Stimulated activated CD8-positive, alpha-beta memory T cell treated with anti-CD3 and anti-CD28 coated beads, Interleukin-4, amount 100 ng/mL, for 1 hour (primary cell): ENCODE measurements at places on chromosomes 2 and 18.

DNA sequence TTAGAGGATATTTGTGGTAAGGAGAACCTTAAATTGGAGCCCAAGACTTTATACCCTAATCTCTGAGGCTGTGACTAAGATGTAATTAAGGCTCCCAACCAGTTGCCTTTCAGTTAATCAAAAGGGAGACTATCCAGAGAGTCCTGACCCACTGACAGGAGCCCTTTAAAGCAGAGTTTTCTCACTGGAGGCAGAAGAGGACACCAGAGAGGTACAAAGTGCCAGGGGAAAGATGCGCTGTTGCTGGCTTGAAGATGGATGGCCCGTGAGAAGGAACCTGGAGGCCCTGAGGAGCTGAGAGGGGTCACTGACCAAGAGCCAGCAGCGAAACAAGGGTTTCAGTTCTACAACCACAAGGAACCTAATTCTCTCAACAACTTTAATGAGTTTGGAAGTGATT lies 137.3 kb downstream of the TMEM131 start:
- DNase-seq: no peak

DNA sequence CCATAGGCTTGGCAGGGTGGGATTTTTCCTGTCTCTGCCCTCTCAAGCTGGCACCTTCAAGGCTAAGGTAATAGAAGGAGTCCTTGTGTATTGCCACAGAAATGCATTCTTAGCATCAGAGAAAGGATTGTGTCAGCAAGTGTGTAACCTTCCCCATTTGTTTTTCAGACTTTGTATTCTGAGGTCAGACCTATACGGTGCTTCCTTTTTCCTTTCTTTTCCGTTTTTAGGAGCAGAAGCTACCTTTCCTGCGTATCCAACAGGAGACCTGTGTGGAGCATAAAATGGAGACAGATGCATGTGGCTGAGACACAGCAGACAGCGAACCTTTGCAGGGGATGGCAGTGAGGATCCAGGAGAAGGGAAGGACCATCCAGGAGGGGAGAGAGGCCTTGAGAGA lies 46.6 kb downstream of the ARL5A start:
- no peak for DNase-seq

DNA sequence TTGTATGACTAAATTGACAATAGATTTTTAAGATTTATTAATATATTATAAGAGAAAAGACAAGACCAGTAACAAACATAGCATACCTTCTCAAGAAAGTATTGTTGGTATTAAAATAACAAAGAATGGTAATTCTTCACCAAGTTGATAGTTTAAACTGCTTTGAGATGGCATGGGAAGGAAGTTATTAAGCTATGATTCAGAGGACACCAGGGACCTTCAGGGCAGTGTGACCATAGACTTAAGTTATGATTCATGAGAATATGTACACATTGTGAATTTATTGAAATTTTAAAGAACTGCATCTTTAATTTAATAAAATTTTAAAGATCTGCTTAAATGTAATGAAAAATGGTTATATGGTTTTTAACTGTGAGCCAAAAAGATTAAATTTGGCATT lies 205.7 kb downstream of the DSEL start:
- DNase-seq: no peak

GRCh38 chr2:4507661-4508060 lies 804.3 kb downstream of the DCDC2C start:
- DNase-seq: no peak

GRCh38 chr2:168471163-168471475 lies 15.0 kb downstream of the CERS6 start:
- DNase-seq: no peak

DNA sequence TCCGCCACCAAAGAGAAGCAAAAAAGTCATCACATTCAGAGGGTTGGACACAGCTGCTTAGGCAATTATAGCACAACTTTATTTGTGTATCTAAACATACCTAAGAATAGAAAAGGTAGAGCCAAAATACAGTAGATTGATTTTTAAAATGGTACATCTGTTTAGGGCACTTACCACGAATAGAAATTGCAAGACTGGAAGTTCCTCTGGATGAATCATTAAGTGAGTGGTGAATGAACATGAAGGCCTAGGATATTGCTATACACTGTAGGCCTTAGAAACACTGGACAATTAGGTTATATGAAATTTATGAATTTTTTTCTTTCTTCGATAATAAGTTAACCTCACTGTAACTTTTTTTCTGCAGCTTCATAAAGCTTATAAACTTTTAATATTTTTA lies 687.0 kb downstream of the BCL11A start:
- no peak for DNase-seq

DNA sequence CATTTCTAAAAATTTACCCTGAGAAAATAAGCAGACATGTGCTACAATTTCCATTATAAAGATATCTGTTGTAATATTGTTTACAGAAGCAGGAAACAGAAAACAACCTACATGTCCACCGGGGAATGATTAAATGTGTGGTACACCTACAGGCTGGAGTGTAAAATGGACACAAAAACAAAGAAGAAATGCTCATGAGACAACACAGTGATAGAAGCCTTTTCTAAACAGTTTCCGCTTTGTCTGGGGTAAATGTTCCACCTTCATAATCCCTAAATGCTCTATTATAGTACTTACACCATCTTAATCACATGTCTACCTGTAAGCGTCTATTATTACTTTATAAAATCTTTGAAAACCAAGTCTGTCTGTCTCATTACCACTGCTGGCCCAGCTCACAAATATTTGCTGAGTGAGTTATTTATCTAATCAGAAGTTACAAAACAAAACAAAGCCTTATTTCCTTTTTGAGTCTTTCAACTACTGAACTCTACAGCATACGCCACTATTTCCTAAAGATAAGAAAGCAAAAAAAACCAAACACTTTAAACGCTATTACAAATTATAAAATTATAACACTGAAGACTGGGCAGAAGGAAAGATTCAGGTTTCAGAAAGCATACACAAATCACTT lies 95.3 kb downstream of the PIGN start:
- no peak for DNase-seq

DNA sequence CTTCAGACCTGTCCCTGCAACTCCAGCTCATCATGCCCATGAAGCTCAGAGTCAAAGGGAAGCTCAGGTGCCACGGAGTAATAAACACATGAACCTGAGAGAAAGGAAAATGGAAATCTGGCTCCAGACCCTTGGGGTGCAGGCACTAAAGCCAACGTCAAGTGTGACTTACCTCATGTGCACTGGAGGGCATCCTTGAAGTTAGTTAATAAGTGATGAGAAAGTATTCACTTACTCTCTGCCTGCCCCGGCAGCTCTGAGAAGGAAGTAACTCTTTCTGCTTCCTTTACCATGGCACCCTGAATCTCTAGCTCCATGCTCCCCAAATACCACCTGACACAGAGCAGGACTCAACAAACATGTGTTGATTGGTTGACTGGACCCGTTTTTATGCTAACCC lies 21.4 kb upstream of the AGAP1 start:
- no peak for DNase-seq

DNA sequence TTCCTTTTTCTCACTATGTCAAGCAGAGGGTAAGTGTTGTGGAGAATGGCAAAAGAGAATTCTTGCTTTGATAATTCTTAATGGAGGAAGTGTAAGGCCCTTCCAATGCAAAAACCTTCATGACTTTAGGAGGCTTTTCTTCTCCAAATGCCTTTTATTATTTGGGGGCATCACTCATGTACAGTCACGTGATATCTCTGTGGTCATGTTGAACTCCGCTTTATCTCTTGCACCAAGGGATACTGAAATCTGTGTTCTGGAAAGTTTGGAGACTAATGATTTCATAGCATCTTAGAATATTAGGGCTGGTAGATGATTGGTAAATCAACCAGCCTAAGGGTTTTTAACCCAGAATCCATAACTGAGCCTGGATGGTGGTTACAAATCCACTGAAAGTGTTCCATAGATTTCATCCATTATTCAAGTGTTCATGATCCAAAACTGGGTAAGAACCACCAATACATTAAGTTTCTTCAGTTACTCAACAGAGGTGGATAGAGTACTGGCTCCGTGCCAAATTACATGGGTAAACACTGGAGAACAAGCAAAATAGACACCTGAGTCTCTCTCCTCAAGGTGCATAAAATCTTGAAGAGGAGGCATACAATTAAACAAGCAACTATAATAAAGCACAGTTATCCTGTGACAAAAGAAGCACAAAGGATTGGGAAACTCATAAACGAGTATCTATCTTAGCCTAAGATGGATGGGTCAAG lies 169.6 kb upstream of the EPHA4 start:
- DNase-seq: no peak

DNA sequence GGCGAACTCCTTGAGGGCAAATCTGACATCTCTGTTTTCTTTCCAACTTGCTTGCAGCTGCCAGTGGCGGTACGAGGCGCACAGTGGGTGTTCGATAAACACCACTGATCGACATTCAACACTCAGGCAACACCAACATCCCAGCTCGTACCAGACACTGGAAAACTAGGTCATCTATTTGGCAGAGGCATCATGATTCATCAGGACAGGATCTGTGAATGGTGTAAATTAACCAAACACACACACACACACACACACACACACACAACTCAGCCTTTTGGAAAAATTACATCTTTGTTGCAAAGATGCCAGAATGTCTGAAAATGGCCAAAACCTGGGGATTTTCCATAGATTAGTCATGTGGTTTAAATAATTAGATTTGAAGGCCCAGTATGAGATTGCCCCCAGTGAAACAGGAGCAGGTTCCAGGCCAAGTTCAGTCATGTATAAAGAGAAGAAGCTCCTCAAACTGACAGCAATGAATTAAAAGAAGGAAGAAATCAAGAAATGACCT lies 150.5 kb upstream of the NCKAP5 start:
- DNase-seq: no peak

- no peak for DNase-seq
Measured at GRCh38 chr2:98091738-98092137, 4.8 kb downstream of the VWA3B start.

- peak; percentile 41 for DNase-seq
Measured at GRCh38 chr2:98731041-98731893, at the start of gene MGAT4A. MGAT4A (minus strand) TSS chr2:98731132; CDS start chr2:98726332, 4,800 bp downstream.

- DNase-seq: no peak
Measured at GRCh38 chr2:173290046-173290445, 64.6 kb upstream of the CDCA7 start.

- no peak for DNase-seq
Measured at GRCh38 chr2:46735730-46736493, 179.7 kb downstream of the MCFD2 start.
